NCI-H1092 (cell line): ENCODE measurements at places on chromosomes 2 and 18.

DNA sequence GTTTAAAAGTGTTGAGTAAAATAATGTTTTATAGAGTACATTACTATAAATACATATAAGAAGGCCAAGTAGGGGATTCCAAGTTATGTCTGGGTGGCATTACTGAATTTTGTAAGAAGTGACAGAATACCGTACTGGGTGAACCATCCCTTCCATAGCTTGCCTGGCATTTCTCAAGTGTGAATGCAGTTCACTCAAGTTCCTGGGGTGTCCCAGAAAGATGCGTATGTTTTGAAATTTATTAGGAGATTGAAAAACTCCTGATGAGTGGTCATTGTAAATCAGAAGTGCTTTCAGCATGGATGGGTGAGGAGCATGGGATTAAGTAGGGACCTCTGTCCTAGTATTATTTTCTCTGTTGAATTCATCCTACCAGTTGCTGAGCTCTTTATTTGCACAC is 103.2 kb downstream of the VAPA start:
- no peak for DNase-seq

GRCh38 chr2:192035731-192036442 is 158.8 kb downstream of the TMEFF2 start:
- DNase-seq = no peak

GRCh38 chr2:55482186-55482884 is 37.2 kb upstream of the CFAP36 start:
- peak; percentile 37 for DNase-seq

- DNase-seq = no peak
These were observed 151.3 kb upstream of the THUMPD2 start for GRCh38 chr2:39930175-39930917.

GRCh38 chr2:189836644-189837043 is 52.4 kb downstream of the PMS1 start:
- DNase-seq = no peak

GRCh38 chr2:10576456-10576855 is 113.3 kb downstream of the NOL10 start:
- DNase-seq = no peak

- no peak for DNase-seq
These were observed 593.9 kb downstream of the NYAP2 start for GRCh38 chr2:225993430-225993829.

GRCh38 chr2:118168615-118169014 is 80.3 kb downstream of the INSIG2 start:
- no peak for DNase-seq

DNA sequence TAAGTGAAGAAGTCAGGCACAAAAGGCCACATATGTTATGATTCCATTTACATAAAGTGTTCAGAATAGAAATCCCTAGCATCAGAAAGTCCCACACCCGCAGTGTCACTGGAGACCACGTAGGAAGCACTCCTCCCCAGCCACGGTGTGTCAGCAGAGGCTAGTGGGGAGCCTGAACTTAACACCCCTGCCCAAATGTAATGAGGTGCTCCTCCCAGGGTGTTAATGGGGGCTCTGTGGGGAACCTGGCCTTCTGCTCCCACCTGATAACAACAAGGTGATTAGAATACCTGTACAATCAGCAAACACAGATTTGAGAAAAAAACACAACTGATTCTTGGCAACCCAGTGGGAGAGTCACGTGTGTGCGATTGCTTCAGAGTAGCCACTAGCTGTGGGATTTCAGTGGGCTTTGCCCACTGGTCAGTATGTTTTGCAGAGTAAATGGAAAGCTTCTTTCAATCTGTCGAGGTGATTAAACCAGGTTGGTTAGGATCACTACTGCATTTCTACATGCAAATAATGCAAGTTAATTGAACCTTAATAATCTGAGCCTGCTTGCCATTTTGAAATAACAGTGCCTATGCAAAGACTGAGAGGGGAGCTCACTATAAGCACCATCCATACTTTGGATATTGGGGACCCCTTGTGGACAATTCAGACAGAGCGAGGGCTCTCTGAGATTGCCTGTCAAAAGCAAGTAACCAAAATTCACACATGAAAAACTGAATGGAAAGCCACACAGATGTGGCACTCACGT is 20.6 kb upstream of the ATRAID start:
- DNase-seq = no peak

- no peak for DNase-seq
These were observed 256.4 kb upstream of the NETO1 start for GRCh38 chr18:73124175-73124574.

GRCh38 chr2:24702800-24703199 is 90.4 kb downstream of the PTRHD1 start:
- no peak for DNase-seq

DNA sequence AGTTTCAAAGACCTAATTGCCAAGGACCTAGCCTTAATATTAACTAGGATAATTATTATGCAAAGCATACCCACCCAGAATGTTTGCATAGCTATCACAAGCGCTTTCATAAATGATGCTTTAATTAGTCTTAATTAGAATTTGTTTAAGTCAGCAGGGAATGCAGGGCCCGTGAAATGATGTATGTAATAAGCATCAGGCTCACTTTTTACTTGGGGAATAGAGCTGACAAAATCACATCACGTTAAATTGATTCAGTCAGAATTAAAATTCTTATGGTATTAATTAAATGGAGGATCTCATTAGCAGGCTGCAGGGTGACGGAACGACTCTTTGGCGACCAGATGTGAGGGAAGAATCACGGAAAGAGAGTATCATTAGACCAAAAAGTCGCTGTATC is 264.5 kb downstream of the GPD2 start:
- no peak for DNase-seq

GRCh38 chr2:46163804-46164528 is 133.2 kb upstream of the EPAS1 start:
- no peak for DNase-seq

GRCh38 chr2:222269132-222269531 is 29.7 kb downstream of the PAX3 start:
- no peak for DNase-seq

DNA sequence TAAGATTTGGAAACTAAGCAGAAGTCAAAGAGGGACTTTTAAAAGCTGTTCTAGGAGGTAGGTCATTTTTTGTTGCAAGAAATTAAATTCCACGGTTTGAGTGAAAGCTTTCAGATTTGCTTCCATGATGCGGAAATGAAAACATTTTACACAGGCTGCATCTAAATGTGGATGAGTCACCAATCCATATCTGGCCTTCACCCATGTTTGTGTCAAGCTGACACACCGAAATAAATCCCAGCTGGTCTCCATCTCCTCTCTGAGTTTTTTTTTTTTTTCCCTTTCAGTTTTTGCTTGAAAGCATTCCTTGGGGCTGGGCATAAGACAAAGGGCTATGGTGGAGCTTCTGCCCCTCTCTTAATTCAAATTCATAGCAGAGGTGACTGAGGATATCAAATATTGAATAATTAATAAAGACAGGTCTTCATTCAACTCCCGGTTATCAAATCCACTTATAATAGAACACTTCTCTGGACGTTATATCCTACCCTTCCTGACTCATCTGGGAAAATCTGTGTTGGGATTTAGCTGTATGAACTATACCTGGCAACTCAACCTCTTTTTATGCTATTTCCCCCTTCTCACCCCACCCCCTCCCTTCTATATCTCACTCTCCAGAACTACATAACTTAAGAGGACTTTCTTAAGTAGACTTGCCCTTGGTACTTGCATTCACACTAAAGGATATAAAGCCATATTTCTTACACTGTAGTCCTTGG is 558.3 kb upstream of the GCFC2 start:
- no peak for DNase-seq

- DNase-seq = no peak
These were observed 72.5 kb downstream of the RBM43 start for GRCh38 chr2:151189125-151189524.

- no peak for DNase-seq
These were observed 588 bp downstream of the TMEM214 start for GRCh38 chr2:27033253-27033852.

DNA sequence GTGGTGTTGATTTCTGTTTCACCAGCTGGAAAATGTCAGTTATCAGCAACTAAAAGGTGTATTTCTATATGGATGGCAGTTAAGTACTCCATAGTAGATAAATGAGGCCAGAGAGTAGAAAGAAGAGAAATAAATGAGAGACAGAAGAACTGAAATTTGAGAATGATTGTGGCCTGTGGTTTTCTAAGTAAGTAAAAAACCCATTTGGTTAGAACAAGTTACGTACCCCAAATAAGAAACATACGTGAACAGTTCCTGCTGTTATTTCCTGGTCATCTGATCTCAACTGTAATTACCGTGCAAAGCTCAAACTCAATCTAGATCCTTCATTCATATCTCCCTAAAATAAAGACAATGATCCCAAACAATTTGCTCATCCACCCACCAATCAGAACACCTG is 181.3 kb downstream of the PID1 start:
- no peak for DNase-seq

- DNase-seq = no peak
These were observed 76.4 kb upstream of the TTC39C start for GRCh38 chr18:23938043-23938756.

DNA sequence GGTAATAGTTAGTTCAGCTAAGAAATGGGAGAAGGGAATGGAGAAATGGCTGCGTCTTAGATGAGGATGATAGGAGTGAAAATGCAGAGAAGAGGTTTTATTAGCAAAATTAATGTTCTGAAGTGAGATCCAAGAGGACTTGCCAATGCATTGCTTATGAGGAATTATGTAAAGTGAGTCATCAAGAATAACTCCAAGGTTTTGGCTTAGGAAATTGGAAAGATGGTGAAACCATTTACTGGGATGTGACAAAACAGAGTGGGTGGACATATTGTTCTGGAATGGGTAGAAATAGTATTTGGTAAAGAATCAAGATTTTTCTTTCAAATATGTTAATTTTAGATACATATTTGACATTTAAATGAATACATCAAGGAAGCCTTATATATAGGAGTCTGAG is 306.6 kb upstream of the CYRIA start:
- no peak for DNase-seq

- DNase-seq = no peak
These were observed 51.8 kb downstream of the AKAIN1 start for GRCh38 chr18:5145168-5145825.

DNA sequence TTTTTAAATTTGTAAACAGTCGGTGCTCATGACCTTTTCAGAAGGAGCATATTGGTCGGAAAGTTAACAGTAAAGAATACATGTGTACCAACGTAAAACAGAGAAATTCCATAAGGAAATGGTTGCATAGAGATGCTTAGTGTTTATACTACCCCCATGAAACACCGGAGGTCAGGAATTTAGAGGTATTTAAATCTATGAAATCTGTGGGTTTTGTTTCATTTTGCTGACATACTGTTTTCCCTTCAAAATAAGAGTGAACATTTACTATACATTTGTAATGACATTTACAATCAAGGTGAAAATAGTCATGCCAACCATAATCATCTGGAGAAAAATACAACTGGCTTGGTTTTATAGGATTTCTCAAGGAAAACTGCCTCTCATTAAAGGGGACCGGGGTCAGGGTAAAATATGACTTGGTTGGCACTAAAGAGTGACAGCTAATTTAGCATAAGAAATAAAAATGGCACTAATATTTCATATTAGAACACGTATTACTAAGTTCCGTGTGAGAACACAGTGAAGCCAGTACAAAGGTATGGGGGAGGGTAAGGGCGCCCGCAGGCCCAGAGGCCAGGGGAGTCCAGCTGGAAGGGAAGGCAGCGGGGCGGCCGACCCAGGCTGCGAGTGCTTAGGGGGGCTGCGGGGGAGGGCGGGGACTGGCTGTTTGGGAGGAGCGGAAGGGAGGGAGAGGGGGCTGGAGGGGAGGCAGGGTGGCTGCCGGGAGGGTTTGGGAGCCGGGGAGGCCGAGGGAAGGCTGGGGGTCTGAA is 1.1 kb upstream of the RNU4ATAC start:
- no peak for DNase-seq

DNA sequence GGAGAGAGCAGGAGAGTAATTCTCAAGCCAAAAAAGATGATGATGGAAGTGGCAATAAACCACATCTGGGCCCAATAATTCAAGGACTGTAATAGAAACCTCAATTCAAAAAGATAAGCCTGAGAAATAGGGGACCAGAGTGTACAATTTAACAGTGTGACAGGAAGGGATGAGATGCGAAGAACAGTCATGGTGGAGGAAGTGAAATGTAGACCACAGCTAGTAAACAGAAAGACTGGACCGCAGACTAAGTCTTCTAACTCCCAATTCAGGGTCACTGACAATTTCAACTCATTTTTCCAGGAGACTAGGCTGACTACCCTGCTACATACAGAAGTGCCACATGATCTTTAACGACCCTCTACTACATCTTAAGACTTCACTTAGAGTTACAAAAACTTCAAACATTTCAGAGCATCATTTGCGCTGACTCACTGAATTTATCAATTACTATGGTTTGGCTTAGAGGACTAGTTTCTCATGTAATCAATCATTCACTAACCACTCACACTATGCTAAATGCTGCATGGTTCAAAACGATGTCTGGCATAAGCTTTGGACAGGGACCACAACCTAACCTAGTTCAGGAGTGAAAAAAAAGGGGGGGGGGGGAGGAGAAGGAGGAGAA is 9.0 kb downstream of the CUL3 start:
- DNase-seq = no peak

DNA sequence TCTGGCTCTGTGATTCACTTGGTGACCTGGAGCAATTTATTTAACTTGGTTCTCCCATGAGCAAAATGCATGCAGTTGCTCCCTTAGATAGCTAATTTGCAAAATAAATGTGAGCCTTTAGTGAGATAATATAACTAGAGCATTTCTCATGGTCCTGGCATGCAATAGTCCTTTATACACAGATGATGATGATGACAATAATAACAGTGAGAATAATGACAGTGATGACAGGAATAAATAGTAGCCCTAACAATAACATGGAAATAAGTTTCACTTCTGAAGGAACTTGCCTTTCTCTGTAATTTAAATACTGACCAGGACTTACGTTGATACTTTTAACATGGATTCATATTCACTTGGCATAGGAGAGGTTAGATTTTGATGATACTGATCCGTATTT is 49.2 kb downstream of the LPIN1 start:
- no peak for DNase-seq

DNA sequence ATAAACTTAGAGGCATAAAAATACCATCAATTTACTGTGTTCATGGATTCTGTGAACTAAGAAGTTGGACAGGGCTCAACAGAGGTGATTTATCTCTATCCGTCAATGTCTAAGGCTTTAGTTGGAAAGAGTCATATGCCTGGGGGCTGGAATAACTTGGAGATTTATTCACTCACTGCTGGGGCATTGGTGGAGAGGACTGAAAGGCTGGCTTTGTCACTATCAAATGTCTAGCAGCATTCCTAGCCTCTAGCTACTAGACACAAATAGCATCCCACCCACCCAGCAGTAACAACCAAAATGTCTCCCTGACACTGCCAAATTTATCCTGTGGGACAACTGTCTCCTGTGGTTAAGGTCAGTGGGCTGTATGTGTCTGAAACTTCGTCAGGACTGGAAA is 71.0 kb downstream of the EVA1A start:
- no peak for DNase-seq

DNA sequence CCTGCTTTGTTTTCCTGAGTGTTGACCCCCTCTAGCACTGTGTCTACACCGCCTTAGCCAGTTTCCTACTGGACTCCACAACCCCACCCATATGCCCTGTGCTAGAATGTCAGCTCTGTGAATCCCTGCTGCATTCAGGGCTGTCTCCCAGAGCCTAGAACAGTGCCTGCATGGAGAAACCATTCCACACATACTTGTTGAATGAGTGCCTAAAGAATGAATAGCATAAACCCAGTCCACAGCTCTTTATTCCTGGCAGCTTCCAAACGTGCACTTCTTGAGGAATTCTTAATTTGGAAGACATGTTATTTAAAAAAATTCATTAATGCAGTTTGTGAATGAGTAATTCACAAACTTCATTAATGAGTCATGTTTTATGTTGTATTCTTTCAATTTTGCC is 6.5 kb upstream of the NAPG start:
- no peak for DNase-seq

GRCh38 chr2:196601430-196602306 is 37.8 kb upstream of the CCDC150 start:
- no peak for DNase-seq
